ENCODE measurements at places on chromosomes 7 and 10. TPM values are rescaled to one million over a fixed set of nuclear protein-coding genes. Genes with fewer than 3 reads are reported as not detected.

LRRC4 gene
- polyA plus RNA-seq = not detected

TAC1 gene
- polyA plus RNA-seq = not detected

ETV1 gene
- 0.73 TPM for polyA plus RNA-seq

LRIT1 gene
- not detected for polyA plus RNA-seq

SEMA4G gene
- polyA plus RNA-seq = 13.5 TPM

NRP1 gene
- 147 TPM for polyA plus RNA-seq

HOXA6 gene
- 2.1 TPM for polyA plus RNA-seq

DNA sequence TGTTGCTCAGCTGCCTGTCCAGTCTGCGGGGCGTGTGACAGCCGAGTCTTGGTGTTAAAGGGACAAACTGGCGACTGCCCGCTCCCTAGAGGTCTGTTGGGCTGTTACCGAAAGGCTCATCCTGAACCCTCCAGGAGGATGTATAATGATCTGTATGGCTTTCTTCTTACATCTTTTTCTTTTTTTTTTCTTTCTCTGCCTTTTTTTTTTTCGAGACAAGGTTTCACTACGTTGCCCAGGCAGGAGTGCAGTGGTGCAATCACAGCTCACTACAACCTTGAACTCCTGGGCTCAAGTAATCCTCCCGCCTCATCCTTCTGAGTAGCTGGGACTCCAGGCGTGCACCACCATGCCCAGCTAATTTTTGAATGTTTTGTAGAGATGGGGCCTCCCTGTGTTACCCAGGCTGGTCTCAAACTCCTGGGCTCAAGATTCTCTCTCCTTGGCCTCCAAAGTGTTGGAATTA, 857 bp downstream of the INTS15 start:
- peak; percentile 54 for DNase-seq

DNA sequence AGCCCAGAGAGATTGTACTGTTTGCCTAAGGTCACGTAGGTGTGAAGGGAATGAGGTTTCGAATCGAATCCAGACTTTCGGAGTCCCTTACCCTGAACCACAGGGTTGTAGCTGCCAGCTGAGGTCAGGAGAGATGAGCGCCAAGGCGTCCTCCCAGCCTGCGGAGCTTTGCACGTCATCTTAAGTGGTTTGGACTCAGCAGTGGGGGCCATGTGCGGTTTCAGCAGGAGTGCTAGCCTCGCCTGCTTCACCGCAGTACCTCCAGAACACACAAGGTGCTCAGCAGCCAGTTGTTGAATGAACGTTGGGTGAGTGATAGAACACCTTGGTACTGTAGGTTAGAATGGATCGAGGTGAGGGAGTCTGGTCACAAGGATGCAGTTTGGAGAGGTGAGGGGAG, 74.9 kb upstream of the PPIF start:
- no peak for DNase-seq

DNA sequence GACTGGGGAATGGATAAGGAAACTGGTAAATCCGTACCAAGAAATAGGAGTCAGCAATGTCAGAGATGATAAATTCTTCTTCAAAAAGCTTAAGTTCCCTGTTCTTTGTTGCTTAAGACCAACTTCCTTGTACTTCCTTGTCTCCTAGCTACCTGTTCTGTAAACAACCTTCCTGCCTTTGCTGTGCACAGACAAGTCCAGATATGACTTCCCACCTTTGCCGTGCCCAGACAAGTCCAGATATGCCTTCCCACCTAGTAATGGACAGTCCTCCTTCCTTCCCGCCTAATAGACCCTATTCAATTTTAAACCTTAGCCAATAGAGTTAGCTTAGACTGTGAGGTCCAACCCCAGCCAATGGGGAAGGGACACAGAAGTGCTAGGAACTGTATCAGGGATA, 2.5 kb upstream of the ZNF33A start:
- DNase-seq = no peak

GRCh38 chr10:96835899-96836298, 3.8 kb downstream of the LCOR start:
- no peak for DNase-seq

DNA sequence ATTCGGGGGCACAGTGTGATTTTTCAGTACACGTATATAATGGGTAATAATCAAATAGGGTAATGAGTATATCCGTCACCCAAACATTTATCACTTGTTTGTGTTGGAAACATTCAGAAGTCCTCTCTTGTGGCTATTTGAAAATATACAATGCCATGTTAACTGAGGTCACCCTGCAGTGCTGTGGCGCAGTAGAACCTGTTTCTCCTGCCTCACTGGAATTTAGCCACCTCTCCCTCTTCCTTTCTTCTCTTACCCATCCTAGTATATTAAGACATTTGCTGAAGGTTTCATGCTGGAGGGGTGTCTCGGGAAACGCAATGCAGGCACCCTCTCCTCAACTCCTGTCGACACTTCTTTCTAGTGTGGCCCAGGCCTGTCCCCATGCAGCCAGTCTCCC, 425.3 kb upstream of the MKI67 start:
- no peak for DNase-seq

GRCh38 chr10:21518641-21519396, 6.7 kb downstream of the SKIDA1 start:
- peak; percentile 33 for DNase-seq

DNA sequence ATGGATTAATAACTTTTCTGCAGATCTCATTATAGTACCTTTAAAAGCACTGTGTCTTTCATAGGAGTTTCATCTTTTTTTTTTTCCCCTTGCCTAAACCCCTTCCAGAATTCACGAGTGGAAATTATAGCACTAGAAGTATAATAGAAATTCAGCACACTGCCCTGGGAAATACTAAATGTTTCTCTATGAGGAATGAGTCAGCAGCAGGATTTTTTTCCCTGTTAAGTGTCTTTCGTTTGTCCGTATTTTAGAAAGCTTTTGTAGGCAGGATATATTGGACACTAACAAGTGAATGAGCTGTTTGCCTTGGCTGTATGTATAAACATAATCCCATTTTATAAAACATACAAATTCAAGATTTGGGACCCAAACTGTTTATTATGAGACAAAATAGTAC, 105.8 kb downstream of the EXOC4 start:
- DNase-seq = no peak

GRCh38 chr10:6649903-6650302, 69.8 kb upstream of the PRKCQ start:
- no peak for DNase-seq

DNA sequence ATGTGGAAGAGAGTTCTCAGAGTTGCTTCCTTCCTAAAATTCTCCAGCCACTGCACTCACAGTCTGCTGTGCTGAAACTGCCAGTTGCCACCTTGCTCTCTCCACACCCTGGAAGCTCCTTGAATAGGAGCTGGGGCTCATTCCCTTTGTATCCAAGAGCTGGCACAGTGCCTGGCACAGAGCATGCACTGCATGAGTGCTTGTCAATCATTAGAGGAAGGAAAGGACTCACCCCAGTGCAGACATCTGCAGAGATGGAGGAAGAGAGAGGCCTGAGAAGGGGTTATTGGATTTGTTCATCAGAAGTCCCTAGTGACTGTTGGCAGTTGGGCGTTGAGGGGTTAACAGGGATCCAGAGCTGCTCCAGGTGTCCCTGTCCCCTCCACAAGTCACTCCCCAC, 41.7 kb upstream of the DUSP5 start:
- peak; percentile 25 for DNase-seq

GRCh38 chr7:20114468-20114867, 102.7 kb downstream of the MACC1 start:
- peak; percentile 4 for DNase-seq

- peak; percentile 82 for DNase-seq
Observed at GRCh38 chr10:99779335-99779734, 3.1 kb upstream of the ABCC2 start.

DNA sequence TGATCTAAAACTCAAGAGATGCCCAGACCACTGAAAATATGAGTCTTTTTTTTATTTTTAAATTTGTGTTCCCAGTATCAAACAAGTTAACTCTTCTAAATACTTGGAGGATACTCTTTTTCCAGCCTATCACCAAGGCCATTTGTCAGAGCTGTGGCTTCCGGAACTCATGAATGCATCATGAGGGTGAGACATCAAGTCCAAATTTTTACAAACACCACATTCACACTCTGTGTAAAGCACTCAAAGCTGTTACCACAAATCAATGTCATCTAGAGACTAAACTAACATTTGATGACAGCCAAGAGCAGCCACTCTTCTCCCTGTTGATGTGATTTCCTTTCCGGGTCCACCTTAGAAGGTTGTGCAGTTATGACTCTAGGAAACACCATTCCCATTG, 43.8 kb upstream of the ARID5B start:
- no peak for DNase-seq

- no peak for DNase-seq
Observed at GRCh38 chr7:1645476-1645875, 24.6 kb upstream of the ELFN1 start.

DNA sequence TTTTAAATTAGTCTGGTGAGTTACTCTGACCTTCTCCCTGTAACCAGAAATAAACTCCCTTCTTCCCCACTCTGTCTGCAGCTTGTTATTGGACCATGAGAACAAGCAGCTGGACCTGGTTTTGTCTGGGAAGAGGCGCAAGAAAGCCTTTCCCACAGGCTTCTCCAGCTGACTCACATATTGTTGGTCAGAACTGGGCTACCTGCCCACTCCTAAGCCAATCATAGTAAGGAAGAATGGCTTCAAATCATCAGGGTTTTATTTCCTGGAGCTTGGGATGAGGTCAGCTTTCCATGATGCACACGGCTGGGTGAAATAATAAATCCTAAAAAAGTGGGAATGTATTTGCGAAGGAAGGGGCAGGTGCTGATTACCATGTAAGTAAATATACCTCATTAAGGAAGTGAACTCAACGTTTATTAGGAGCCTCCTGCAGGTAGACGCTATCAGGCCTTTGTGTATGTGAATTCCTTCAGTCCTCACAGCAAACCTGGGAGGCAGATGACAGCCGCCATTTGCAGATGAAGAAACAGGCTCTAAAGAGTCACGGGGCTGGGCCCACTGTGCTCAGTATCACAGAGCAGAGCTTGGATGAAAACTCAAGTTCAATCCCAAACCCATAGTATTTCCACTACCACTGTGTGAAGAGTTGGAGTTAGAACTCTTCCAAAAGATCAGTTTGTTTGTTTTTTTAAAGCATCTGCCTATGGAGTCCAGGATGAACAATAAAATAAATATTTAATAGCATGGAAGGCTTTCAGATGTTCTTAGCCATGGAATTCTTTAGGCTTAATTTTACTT, 32.8 kb downstream of the IL15RA start:
- DNase-seq = peak; percentile 34

GRCh38 chr7:95246831-95247370, 77.4 kb downstream of the PON1 start:
- peak; percentile 57 for DNase-seq

- no peak for DNase-seq
Observed at GRCh38 chr10:131832056-131832685, 68.6 kb upstream of the PPP2R2D start.

DNA sequence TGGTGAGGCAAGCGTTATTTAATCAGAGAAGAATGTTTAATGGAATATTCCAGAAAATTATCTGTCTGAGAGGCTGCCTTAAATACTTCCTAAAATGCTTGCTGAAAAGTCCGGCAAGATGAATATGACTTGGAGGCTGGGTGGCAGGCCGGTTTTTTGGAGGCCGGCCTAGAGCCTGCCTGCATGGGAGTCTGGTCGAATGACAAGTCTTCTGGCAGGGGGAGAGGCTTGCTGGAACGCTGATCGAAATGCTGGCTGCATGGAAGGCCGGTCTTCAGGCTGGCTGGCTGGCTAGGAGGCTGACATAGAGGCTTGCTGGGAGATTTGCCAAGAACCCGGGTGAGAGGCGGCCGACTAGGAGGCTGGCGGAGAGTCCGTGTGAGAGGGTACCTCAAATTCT, 135.7 kb downstream of the OR13A1 start:
- DNase-seq = no peak
